ENCODE measurements at places on chromosomes 3 and 15.

GRCh38 chr15:66842710-66843441, 140.8 kb downstream of the SMAD6 start:
- DNase-seq = no peak

- no peak for DNase-seq
These were observed 47.7 kb downstream of the CADPS start for GRCh38 chr3:62827550-62827949.

DNA sequence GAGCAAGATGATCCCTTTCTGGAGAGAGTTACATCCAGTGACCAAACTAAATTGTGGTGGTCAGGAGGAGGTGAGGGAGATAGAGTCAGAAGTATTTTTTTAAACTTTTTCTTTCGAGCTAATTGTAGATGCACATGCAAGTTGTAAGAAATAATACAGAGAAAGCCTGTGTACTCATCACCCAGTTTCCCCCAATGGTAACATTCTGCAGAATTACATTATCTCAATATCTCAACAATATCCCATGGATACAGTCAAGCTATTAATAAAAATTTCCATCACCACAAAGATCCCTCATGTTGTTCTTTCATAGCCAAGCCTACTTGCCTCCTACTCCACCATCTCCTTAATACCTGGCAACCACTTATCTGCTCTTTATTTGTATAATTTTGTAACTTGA, 3.3 kb upstream of the TMEM45A start:
- DNase-seq = no peak

DNA sequence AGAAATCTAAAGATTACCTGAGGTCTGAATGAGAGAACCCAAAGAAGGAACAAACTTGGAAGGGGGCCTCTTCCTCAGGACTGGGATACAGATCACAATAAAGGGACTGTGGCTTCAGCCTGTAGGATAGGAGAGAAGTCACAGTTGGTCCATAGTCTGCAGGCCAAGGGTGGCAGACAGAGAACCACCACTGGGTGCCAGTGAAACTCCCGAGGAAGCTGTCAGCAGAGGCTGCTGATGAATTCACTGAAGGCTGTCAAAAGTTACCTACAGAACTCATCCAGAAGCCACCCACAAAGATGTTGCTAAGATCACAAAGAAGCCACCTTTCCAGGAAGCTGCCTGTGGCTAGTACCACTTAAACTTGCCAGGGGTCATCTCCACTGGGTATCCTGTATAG, 78.5 kb downstream of the TMCO5A start:
- no peak for DNase-seq

DNA sequence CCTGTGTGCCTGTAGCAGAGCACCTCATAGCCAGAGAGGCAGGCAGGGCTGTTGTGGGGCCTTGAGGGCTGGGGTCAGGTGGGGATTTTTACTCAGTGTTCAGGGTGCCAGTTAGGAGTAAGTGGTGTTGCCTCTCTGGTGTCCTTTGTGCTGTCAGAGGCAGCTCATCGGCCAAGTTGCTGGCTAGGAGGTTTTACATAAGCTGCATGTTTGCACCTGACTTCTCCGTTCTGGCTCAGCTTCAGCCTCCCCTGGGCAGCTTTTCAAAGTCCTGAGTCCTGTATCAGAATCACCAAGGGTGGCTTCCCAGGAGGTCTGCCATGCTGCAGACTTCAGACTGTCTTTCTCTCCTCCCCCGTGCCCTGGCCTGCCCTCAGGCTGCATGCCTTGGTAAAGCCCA, 242.6 kb upstream of the TPM1 start:
- DNase-seq = no peak

GRCh38 chr15:22936577-22937472, 43.3 kb downstream of the CYFIP1 start:
- DNase-seq = no peak

DNA sequence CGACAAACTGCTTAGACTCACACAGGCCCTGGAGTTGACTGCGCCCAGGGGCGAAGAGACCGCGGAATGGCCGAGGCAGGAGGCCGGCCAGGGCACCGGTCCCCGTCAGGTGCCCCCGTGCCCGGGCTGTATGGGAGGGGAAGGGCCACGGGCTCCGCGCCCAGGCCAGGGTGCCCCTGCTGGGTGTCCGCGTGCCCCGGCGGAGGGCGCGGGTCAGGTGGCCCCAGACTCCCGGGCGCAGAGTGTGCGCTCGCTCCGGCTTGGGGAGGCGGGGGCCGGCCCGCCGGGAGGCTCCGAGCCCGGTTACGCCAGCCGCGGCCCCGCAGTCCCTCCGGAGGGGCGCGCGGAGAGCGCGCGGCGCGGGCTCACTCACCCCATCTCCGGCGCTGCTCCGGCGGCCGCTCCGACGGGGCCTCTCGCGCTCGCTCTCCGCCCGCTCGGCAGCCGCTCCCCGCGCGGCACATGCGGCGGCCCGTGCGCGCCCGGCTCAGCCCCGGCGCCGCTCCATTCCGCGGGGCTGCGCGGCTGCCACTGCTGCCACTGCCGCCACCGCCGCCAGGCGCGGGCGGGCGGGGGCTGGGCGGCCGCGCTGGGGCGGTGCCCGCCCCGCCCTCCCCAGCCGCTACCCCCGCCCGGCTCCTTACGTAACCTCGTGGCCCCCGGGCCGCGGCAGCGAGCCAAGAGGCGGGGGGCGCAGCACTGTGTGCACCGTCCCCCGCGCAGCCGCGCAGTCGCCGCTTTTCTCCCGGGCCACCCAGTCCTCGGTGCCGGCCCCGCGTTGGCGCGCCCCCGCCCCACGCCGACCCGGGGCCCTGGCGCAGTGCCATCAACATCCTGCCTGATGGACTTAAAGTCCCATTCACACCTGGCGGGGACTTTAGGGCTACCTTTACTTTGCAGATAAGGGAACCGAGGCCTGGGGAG, at the start of gene HOMER2:
TSS of gene HOMER2 (minus strand) at position 563 of the 924 bp plus-strand sequence. CDS start at position 378, 185 bp downstream.
- no peak for DNase-seq
